Chondrocyte (in vitro differentiated cells): ENCODE measurements at places on chromosomes 5 and 9. TPM values are rescaled to one million over a fixed set of nuclear protein-coding genes. Genes with fewer than 3 reads are reported as not detected.

GRCh38 chr9:92680166-92681119 lies 10.5 kb upstream of the IPPK start:
- DNase-seq: no peak

- DNase-seq: no peak
Measured at GRCh38 chr9:98311541-98311940, 56.1 kb upstream of the TBC1D2 start.

DNA sequence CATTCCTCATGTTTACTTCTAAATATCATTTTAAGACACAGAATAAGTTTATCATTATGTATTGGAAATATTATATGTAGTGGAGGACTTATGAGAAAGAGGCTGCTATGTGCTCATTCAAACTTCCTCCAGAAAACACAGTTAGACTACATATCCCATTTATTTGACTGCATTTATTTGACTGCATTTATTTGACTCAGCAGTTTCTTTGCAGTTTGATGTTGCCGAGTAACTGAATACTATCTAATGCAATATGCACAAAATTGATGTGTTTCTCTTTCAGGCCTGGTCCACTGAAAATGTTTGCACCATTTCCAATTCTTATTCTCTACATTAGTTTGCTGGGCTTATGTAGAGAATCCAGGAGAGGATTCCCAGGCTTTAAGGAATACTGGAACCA lies 89.9 kb upstream of the FBN2 start:
- DNase-seq: no peak

DNA sequence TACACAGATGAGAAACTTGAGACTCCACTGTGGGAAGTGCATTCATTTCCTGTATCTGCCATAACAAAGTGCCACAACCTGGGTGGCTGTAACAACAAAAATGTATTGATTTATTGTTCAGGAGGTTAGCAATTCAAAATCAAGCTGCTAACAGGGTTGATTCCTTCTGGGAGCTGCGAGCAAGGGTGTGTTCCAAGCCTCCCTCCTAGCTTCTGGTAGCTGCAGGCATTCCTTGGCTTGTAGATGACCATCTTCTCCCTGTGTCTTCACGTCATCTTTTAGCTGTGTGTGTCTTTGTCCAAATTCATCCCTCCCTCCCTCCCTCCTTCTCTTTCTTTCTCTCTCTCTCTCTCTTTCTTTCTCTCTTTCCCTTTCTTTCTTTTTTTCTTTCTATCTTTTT lies 258.1 kb downstream of the MSX2 start:
- no peak for DNase-seq

DNA sequence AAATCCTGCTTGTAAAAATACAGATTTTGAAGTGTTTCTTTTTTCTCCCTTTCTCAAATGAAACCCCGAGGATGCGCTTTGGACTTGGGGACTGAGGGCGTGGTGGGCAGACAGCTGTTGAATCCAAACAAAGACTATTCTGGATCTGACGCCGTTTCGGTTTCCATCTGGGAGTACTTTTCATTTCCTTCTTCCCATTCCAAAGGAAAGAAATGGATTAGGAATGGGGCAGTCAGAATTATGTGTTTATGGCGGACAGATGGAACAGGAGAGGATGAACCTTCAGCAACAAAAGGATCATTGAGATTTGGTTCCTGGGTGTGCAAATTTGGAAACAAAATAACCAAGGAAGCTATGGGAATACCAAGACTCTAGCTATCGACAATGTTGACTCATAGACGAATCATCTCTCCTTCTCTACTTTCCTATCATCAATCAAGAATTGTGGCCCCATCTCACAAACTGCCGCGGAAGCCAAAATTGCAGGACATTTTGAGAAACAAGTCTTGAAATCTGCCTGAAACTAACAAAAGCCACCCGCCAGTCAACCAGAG lies 300.6 kb downstream of the PARP8 start:
- no peak for DNase-seq

GRCh38 chr5:2029206-2029605 lies 146.5 kb upstream of the IRX4 start:
- DNase-seq: no peak

DNA sequence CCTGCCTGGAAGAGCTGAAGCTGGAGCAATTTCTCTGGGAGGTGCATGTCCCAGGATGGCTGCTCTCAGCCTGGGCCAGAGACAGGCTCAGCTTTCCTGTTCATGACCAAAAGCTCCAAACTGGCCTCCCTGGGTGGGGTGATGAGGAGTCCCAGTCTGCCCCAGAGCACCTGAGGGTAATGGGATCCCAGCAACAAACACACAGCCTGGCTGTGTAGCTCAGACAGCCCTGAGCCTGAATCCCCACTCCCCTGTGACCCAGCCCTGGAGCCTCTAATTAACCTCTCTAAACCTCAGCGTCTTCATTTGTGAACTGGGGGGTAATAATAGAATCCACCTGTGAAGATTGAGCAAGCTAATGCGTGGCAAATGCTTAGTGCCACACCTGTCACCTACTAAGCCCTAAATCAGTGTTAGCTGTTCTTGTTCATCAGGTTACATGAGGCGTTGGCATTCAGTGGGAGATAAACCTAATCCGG lies 67.5 kb downstream of the HSPA4 start:
- no peak for DNase-seq

GRCh38 chr5:31502506-31502905 lies 29.4 kb downstream of the DROSHA start:
- no peak for DNase-seq

DNA sequence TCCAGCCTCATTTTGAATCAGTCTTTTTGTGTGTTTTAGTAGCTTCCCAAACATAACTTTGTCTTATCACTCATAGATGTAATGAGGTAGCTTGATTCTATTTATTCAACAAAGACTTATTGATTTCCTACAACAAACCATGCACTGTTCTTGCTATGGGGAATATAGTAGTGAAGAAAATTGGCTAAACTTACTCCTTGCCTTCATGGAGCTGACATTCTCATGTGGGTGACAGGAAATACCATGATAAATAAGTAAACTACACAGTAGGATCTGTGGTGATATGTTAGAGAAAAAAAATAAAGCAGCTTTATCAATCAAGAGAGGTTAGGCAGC lies 255.7 kb upstream of the TNC start:
- no peak for DNase-seq

DNA sequence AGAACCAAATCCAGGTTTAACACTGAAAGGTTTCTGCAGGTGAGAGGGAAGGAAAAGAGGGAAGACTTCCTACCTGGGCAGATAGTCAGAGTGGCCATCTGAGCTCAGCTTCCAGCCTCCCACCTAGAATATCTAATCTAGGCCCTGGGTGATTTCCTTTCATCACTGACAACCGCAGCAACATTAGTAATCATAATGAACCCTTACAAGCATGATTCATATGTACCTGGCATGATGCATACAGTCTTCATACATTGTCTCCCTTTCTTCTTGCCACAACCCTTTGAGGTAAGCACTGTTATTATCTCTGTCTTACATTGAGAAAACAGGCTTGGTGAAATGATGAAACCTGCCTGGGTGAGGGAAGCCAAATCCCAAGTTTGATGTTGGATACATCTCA lies 13.5 kb downstream of the AFAP1L1 start:
- DNase-seq: no peak

DNA sequence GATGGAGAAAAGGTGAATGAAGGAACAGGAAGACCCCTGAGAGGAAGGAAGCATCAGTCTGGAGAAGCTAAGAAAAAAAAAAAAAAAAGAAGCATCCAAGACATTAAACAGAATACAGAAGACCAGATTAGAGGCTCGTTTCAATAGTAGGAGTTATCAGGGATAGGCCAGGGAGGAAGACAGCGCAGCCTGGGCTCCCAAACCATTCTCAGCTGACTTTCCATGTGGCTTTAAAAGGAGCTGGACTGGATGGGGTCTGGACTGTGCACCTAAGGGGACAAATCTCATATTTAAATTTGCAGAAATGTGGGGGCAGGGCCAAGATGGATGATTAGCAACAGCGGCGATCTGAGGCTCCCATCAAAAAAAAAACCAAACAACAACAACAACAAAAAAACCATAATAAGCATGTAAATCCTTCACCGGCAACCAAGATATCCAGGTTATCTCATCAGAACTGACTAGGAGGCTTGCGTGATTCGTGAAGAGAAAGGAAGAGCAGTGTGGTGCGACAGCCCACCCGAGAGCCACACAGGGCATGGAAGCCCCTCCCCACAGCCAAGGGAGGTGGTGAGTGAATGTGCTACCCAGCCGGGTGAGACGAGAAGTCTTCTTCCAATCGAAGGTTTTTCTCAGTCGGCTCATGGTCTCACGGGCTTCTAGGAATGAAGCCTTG lies 114.9 kb upstream of the ADAMTS16 start:
- no peak for DNase-seq

DNA sequence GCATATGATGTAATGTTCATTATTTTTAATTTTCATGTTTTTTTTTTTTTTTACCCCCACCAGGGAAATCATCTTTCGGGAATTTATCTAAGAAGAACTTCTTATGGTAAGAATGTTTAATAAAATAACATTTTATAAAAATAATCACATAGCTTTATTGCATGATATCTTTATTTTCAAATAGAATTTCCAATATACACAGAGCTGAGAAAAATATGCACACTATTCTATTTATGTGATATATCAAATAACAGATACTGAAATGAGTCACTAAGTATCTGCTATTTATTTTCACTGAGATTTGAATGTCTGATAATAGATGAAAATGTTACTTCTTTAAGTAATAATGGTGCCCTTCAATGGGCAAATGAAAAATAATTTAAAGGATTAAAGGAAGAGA lies 1217.3 kb downstream of the MAT2B start:
- DNase-seq: no peak

DNA sequence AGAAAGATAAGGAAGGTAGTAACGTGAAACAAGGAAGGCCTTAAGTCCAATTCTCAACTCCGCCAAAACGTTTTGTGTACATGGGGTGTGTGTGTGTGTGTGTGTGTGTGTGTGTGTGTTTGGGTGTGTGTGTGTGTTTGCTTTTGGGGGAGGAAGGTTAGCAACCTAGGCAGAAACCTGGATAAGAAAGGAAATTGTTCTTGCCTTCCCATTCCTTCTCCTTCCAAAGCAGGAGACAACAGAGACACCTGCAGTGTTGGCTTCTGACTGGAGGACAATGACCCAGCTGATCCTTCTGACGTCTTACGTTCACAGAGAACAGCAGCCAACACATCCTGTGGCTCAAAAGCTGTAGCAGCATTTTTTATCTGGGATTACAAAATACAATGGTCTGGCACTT lies 4.1 kb upstream of the CCNG1 start:
- DNase-seq: no peak

Gene ANKRD55
- total RNA-seq: not detected in 3 replicates

Gene CCDC112
- total RNA-seq: 6.6 to 10.1 TPM (median 9.2 TPM) in 3 replicates

Gene SLC34A1
- total RNA-seq: not detected in 3 replicates

Gene SPATA31E1
- not detected in 3 replicates for total RNA-seq

Gene BSPRY
- not detected in 3 replicates for total RNA-seq
